ENCODE measurements at places on chromosomes 11 and 22.
A peak's percentile ranks its signal among the peaks of the same experiment; 100 is the strongest.

GRCh38 chr22:44483878-44484277 lies 14.2 kb downstream of the RTL6 start:
- DNase-seq: no peak

DNA sequence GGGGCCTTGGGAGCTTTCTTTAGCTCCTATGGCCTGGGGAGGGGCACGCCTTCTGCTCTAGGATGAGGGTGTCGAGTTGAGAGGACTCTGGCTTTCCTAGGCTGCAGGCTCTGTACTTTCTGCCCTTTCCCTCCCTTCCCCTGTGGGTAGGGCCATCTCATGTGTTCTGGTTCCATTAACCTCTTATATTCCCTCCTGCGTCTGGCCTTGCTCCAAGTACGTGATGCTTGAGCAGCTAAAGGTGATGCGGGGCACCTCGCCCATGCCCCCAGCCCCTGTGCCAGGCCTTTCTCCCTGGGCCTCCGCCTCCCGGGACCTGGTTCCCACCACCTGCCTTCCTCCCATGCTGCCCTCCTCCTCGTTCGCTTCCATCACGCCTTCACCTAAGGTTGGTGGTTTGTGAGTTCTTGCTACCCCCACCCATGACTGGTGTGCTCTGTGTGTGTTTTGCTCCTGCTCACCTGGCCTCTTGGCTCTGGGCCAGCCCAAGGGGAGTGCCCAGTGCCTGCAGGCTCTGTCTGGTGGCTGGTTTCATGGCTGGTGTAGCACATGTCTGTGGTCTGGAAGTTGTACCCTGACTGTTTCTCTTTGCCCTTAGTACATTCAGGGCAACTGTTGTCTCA lies 34.1 kb downstream of the PHLDB1 start:
- no peak for DNase-seq

DNA sequence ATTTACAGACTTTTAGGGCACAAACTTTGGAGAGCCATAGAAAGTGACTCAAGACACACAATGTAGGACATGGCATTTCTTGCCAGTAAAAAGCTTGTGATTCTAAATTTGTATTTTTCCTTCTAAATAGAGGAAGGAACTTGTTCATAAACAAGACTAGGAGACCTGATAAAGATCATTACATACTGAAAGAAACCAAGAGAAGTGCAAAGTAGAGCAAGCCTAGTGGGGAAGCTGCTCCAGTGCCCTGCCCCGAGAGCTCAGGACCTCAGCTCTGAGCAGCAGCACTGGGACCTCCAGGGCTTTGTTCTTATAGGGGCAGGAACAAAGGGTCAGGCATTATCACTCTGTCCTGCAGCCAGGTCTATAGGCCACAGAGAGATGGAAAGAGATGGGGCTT lies 7.2 kb downstream of the IRAG1 start:
- no peak for DNase-seq

DNA sequence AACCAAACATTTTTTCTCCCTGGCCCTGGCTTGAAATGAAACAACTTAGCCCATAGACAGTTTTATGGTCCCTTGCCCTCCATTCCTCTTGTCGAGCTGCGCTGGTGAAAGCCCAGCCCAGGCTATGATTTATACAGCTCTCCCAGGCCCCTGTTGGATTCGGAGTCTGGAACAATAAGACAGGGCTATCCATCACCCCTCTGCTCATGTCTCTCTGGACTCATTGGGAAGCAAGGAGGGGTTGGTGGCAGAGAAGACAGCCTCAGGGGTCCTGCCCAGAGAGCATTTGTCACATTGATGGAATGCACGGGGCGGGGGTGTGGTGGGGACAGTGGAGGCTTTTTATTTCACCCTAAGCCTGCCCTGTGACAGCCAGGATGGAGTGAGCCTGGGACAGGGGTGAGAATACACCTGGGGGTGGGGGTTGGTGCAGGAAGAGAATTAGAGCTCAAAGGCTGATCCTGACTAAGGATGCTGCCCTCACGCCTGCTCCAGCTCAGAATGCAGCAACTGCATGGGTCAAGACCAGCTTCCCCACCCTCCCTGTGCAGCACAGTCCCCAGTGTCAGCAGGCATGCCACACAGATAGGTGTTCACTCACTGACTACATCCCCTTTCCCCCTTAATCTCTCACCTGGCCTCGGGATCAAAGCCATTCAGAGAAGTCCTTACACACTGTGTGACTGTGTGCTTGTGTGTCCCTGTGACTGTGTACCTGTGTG lies 10.0 kb upstream of the PKNOX2 start:
- DNase-seq: peak; percentile 74

GRCh38 chr11:13851691-13852090 lies 110.8 kb upstream of the SPON1 start:
- no peak for DNase-seq

- no peak for DNase-seq
Observed at GRCh38 chr11:6530848-6531247, 33.8 kb downstream of the DNHD1 start.

- DNase-seq: no peak
Observed at GRCh38 chr11:44017443-44018126, 30.2 kb upstream of the ACCSL start.

- DNase-seq: no peak
Observed at GRCh38 chr11:27914080-27914479, 193.9 kb downstream of the KIF18A start.

GRCh38 chr22:23116506-23117263 lies 25.1 kb downstream of the RSPH14 start:
- no peak for DNase-seq

DNA sequence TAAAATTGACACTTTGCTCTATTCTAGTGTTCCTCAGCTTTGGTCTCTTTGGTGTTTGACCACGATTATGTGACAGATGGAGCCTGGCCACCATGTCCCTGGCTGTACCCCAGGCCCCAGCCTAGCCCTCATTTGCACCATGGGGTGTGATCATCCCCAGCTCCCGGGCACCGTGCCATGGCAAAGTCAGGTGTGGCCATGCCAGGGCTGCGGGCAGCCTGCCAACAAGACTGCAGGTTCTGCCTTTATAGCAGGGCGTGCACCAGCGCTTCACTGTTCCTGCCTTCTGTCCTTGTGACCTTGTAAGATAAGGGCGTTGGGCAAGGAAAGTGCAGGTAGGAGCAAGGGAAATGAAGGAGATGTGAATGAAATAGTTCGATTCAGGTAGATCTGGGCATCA lies 22.4 kb upstream of the APOBEC3A start:
- no peak for DNase-seq

DNA sequence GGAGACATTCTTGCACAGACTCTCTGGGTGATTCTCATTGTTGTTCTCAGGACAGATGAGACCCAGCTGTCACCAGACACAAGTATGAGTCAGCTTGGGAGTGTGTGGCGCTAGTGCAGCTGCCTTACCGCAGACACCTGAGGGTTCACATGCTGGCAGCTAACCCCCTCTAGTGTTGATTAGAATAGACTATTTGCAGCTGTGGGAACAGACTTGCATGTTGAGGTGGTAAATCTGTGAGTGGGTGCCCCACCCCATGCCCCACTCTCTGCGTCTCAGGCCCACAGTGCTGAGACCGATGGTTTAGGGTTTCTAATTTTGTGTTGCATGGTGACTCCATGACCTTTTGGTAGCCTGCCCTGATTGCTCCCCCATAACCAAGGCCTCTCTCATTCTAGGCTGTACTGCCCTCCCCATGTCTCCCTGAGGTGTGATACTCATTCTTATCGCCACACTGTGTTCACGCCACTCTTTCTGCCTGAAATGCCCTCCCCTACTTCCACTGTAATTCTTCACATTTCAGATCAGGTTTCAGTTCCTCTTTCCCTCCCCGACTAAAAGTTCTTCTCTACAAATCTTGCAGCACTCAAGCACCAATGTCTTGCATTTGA lies 73.7 kb upstream of the KIRREL3 start:
- no peak for DNase-seq

- no peak for DNase-seq
Observed at GRCh38 chr11:44812971-44813370, 86.2 kb downstream of the TSPAN18 start.

DNA sequence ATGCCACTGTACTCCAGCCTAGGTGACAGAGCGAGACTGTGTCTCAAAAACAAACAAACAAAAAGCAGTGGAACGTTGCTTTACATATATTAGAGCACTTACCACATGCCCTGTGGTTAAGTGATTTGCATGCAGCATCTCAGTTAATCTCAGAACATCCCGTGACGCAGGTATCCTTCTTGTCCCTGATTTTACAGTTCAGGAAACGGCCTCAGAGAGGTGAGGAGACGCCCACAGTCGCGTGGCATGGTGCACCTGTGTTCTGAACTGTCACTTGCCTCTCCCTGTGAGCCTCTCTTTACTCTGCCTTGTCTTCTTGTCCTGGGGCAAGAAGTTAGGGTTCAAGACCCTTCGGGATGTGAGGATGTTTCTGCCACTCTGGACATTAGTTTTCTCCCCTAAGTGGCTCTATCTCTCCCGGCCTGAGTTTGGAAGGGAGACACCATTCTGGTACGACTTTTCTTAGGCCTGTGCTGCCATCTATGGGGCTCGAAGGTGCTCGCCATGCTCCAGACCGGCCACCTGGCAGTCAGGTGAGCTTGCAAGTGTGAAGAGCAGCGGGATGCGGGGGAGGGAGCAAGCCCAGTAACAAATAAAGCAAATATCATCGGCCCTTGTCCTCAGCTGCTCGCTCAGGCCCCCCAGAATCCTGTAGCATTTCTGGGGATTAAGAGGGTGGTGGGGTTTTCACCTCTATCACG lies 25.6 kb downstream of the YWHAH start:
- no peak for DNase-seq

DNA sequence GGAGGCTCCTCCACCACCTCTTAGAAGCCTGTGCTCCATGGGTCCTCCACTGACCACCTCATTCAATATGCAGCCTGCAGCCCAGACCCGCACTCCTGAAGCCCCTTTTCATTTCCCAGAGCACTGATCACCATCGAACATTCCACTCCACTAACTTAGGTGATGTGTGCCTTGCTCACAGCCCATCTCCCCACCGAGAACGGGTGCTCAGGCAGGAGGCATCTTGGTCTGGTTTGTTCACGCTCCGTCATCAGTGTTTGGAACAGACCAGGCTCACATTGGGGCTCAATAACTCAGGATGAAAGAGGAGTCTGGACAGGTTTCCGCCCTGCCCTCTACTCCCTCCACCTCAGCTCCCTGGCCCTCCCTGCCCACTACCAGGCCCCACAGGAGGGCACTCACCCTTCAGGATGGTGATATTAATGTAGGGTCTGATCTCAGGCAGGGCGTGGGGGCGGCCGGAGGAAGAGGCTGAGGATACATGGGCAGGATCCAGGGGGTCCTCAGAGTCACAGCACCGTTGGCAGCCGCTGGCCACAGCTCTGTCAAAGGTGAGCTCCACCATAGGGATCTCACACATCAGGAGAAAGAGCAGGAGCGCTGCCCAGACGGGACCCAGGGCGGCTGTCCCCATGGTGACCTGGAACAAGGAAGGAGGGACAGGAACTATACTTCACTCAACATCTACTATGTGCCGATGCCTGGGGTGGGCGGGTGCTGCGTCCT lies 3.1 kb downstream of the C1QTNF6 start:
- DNase-seq: no peak

DNA sequence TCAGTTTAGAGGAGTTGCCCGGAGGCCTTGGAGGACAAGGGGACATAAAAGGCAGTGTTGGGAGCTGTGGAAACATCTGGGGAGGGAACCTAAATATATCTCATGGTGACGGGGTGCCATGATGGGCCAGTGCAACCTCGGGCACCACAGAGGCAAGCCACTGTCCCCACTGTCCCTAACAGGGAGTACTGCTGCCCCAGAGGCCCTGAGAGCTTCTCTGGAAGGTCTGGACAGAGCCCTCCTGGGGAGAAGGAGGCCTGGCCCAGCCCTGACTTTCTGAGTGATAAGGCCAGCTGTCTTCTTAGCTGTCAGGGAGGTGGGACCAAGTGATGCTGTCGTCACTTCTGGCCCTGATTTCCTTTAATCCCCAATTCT lies 5.5 kb upstream of the P2RY6 start:
- peak; percentile 57 for DNase-seq

GRCh38 chr11:124069429-124070401 lies 28.6 kb upstream of the OR10G7 start:
- no peak for DNase-seq

DNA sequence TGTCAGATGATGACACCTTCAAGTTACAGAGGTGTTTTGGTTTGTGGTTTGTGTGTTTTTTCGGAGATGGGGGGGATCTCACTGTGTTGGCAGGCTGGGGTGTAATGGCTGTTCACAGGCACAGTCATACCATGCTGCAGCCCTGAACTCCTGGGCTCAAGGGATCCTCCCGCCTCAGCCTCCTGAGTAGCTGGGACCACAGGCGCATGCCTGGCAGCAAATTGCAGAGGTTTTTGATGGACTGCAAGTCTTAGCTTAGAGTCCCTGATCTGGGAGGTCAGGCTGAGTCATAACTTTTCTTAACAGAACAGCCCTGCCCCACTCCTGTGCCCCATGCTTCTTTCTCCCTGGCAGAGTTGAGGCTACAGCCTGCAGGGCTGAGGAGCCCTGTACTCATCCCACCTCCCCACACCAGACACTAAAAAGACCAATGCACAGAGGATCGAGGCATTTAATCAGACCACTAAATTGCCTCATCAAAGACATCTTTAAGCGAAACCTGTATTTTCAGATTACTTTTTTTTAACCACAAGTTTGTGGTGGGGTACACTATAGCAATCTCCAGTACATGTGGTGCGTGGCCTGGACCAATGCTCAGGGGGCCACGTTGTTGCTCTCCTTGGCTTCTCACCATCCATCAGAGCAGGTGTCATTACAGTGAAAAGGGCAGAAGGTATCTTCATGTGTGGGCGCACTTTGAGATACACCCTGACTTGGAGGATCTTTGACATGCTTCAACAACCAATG lies 17.1 kb upstream of the ADORA2A start:
- no peak for DNase-seq

DNA sequence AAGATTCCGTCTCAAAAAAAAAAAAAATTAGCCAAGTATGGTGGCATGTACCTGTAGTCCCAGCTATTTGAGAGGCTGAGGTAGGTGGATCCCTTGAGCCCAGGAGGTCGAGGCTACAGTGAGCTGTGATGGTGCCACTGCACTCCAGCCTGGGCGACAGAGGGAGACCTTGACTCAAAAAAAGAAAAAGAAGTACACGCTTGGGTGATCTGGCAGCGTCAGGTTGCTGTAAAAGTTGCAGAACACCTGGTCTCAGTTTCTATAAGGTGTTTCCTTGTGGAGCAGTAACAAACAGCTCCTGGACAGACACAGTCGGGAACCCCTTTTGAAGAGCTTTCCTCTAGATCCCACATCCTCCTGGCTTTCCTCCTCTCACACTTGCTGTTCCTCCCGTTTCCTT lies 45.8 kb downstream of the SCGB1A1 start:
- no peak for DNase-seq

DNA sequence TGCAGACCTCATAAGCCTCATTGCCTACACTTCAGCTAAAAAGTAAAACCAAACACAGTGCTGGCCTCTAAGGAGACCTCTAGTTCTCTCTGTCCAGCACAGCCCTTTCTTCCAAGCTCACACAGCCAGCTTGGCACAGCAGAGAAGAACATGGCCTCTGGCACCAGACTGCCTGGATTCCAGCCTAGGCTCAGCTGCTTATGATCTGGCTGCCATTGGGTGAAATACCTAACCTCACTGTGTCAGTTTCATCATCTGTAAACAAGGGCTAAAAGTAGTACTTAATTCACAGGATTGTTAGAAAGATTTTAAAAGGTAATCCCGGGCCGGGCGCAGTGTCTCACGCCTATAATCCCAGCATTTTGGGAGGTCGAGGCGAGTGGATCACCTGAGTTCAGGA lies 9.9 kb upstream of the ACER3 start:
- no peak for DNase-seq

All from mesenteric fat pad (tissue), 1 donor.